Iris pigment epithelial cell (primary cell): ENCODE measurements at places on chromosomes 5 and 9.

DNA sequence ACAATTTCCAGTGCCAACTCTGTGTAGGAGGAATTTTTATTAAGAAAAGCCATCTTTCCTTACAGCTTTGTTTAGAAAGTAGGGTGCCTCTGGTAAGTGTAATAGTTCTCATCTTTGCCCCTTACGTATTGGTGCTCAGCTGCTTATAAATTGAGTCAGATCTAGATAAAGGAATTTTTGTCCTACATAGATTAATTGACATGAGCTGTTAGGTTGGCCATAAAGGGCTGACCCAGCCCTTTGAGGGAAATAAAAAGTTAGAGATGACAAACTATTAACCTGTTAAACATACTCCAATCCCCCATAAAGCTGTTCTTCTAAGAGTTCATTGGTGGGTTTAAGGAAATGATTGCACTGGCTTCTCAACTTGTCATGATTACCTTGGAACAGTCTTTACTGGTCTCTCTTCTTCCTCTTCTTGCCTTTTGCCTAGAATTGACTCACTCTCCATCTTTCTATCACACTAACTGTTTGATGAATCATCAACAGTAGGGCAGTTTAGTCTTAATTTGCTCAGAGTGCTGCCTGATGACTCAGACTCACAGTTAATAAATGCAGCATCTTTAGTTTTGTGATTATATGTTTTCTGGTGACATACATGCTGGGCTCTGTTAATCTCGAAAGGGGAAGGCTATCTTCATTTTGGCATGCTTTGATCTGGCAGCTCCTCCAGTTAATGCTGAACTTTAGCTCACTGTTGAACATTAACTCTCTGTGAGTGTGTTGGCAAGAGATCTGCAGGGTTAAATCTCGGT, 51.7 kb downstream of the ARHGAP26 start:
- peak; percentile 90 for DNase-seq

DNA sequence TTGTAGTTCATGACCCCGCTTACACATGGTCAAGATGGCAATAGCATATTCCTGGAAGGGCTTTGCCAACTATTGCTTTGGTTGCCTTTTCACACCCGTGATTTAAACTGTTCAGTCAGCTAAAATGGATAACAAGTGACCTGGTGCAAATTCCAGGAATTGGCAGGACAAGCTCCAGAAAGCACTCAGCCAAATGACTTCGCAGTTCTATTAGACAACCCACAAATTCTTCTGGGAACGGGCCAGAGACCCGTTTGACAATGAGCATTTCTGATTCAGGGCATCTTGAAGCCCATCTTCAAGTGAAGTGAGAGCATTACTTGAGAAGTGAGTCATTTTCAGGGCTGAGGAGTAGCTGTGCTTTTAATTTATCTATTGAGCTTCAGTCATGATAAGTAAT, 165.0 kb downstream of the DROSHA start:
- peak; percentile 60 for DNase-seq

DNA sequence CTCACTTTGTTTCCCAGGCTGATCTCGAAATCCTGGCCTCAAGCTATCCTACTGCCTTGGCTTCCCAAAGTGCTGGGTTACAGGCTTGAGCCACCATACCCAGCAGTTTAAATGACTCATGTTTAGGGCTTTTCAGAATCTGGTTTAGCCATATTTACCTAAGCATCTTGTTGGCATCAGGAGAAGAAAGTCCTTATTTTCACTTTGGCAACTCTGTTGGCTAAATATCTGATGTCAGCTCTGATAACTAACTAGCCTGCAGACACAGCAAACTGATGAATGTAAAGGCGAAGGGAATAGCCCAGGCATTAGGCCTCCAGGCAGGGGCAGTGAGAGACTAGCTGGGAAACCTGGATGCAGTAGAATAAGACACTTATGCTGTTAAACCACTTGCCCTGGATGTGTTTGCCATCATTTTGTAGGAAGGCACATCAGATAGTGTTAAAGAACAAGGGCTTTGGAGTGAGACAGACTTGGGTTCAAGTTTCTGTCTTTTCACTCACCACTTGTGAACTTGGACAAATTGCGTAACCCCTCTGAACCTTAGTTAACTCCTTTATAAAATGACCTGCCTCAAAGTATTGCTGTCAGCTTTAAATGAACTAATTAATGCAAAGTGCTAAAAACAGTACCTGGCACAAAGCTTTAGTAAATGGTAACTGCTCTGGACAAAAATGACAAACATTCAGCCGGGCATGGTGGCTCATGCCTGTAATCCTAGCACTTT, 34.7 kb upstream of the GARNL3 start:
- no peak for DNase-seq

- no peak for DNase-seq
These were observed 64.9 kb downstream of the SIL1 start for GRCh38 chr5:139133282-139133681.

GRCh38 chr5:54463713-54464112, 8.2 kb downstream of the HSPB3 start:
- no peak for DNase-seq

DNA sequence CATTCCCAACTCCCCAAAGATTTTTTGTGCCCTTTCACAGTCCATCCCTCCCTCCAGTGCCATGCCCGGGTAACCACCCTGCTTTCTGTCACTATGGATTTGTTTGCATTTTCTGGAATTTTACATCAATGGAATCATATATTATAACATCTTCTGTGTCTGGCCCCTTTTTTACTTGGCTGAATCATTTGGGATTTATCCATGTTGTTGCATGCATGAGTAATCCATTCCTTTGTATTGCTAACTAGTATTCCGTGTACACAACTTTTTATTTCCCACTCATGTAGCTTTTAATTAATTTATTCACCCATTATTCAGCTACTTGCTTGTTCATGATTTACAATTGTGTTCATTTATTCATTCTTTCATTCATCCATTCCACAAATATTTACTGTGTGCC, 94.1 kb downstream of the FGF18 start:
- no peak for DNase-seq

GRCh38 chr5:76787237-76787636, 31.6 kb upstream of the F2RL1 start:
- DNase-seq = peak; percentile 94

DNA sequence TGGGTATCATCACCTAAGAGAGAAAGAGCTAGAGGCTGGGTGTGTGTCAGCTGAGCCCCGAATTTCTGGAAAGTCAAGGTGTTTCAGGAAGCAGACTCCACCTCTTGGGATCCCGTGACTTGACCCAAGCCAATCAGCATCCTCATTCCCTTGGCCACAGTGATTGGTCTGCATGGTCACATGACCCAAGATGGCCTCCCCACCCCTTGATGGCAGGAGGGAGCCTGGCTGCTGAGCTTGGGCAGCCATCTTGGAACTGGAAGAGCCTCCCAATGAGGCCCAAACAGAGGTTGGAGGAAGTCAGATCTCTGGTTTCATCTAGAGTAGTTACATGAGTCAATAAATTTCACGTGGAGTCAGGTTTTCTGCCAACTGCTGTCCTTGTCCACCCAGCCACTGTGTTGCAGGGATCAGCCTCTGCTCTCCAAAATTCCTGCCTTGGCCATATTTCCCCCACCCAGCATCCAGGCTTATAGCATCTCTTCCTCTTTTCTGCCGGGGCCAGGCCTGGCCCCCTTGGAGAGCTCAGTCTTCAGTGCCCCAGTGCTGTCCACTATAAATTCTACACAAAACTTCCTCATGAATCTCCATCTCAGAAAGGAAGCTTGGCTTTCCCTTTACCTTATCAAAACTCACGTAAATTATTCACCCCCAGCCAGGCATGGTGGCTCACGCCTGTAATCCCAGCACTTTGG, 17.2 kb upstream of the SUSD3 start:
- peak; percentile 18 for DNase-seq

DNA sequence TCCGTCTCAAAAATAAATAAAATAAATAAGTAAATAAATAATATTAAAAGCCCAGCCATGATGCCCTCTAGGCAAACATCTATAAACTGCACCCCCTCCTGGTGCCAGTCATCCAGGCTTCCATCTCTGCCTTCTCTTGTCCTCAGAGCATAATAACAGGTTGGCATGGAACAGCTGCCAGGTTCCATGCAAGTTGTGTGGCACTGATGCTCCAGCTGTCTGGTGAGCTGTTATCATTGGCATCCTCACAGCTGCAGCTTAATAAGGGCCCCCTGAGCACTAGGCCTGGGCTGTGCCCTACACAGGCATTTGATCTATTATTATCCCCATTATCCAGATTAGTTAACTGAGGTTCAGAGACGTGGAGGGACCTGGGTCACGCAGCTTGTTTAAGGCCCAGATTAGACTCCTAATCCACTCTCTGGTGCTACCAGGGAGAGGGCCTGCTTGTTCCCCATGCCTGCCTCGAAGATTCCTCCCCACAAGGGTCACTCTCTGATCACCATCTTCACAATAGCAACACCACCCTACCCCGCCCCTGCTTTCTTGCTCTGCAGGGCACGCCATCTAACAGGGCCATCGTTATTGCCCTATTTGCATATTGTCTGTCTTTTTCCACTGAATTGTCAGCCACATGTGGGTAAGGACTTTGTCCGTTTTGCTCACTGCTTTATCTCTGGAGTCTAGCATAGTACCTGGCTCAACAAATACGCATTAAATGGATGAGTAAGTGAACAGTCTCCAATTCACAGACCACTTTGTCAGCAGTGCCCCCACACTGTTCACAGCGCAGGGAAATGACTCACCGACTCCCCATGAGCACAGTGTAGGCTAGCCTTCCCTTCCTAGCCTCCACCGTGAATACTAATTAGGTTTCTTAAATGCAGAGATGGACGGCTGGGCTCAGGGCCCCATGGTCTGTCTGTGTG, 1.5 kb upstream of the DNM1 start:
- peak; percentile 70 for DNase-seq
